ENCODE measurements at places on chromosomes 11 and 22.

GRCh38 chr11:13386567-13386966, 76.5 kb downstream of the BTBD10 start:
- no peak for DNase-seq

DNA sequence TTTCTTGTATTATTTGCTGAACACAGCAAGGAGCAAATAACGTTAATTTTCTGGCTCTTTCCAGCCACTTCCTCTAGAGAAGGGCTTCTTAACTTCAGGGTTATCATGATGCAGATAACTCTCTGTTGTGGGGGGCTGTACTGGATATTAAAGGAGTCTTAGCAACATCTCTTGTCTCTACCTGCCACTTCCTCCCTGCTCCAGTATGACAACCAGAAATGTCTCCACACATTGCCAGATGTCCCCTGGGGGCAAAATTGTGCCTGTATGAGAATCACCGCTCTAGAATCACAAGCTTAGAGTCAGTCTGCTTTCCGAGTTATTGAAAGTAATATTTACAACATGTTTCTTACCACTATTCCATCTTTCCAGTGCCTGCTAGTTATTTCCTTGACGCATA, 6.8 kb downstream of the JRKL start:
- no peak for DNase-seq

GRCh38 chr11:117419482-117420142, 92.0 kb downstream of the CEP164 start:
- DNase-seq = no peak

- DNase-seq = no peak
Observed at GRCh38 chr11:113481672-113482071, 6.5 kb upstream of the DRD2 start.

GRCh38 chr22:39543095-39543494, 10.5 kb upstream of the RPS19BP1 start:
- no peak for DNase-seq

- no peak for DNase-seq
Observed at GRCh38 chr11:130831506-130831905, 84.8 kb downstream of the SNX19 start.

DNA sequence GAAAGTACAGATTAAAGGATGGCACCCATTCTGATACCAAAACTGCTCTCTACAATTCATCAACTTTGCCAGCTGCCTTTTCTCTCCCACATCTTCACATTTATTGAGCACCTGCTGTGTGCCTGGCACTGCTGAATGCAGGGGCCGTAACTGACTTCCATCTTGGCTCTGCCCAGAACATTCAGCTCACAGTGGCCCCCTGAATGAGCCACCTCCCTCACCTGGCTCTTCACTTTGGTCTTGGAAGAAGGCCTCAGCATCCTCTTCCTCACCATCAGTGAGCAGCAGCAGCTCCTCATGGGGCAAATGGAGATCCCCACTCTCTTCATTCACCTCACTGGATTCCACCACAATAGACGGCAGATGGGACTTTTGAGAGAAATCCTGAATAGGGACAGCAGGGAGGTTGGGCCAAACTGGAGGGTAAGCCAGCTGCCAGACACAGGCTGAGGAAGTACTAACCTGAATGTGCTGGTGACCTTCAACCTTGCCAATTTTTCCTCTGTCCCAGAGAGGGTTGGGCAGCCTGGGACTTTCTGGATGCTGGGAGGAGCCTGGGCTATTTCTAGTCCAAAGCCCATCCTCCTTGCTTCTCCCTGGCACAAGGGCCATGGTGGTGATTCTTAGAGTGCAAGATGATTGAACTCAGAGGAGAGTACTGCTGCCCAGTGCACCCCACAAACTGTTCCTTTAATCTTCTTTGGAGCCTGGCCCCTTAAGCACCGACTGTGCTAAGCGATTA, 1.9 kb upstream of the UQCC3 start:
- no peak for DNase-seq

- no peak for DNase-seq
Observed at GRCh38 chr11:72394416-72394815, 39.9 kb downstream of the CLPB start.

DNA sequence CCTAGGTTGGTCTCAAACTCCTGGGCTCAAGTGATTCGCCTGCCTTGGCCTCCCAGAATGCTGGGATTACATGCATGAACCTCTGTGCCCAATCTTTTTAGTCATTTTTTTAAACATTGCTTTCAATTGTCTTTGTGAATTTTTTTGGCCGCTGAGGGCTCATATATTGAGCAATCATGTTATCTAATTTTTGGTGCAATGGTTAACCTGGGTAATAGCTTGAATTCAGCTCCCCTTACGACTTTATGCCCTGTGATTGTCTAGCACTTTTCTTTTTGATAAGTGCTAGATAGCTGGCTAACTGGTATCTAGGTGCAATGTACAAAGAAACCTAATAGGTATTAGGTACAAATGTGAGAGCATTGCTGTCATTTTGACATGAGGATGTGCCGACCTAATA, 35.3 kb upstream of the CAT start:
- no peak for DNase-seq

GRCh38 chr11:68329978-68330699, 17.7 kb downstream of the LRP5 start:
- no peak for DNase-seq

DNA sequence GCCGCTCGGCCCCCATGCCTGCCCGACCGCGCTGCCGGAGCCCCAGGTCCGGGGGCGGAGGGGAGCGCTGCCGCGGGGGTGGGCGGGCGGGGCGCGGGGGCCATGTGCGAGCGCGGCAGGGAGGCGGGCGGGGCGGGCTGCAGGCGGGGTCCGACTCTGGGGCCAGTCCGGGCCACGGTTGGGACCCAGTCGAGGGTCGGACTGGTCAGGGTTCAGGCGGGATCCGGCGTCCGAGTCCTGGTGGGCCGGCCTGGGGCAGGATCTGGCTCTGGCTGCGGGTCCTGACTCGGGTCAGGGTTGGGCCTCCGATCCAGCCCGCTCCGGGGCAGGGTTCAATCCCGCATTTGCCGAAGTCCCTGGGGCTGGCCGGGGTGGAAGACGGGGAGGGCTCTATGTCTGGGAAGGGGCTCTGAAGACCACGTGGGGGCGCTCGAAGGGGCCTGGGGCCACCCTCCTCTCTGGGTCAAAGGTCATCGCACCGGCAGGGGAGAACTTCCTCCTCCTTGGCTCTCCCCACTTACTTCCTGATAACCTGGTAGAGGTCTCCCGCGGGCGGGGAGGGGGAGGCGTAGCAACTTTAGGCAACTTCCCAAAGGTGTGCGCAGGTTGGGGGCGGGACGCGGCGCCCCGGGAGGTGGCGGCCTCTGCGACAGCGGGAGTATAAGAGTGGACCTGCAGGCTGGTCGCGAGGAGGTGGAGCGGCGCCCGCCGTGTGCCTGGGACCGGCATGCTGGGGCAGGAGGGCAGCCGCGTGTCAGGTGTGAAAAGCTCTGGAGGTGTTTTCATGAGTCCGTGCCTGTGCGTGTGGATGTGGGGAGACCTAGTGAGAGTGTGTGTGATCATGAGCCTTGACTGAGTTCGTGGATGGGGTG, 603 bp downstream of the ESRRA start:
- peak; percentile 73 for DNase-seq

DNA sequence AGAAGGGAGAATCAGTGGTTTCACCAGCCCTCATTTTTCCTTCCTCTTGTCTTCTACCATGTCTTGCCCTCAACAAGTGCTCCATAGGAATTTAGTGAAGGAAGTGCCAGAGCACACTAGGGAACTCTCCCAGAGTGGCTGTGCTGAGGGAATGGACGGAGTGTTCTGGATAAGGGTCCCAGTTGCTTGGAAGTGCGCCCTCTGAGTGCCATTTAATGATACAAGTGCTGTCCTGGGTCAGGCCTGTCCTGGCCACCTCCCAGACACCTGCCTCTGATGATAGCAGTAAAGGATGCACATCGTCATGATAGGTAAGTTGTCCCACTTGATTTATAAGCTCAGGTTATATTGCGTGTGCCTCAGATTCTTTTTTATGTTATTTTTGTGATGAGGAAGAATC, 5.1 kb downstream of the PANX1 start:
- no peak for DNase-seq

- no peak for DNase-seq
Observed at GRCh38 chr22:32494971-32495370, 20.4 kb downstream of the FBXO7 start.

GRCh38 chr11:57643802-57644201, 5.9 kb downstream of the YPEL4 start:
- DNase-seq = no peak

GRCh38 chr22:47851586-47851985, 1089.1 kb downstream of the TBC1D22A start:
- DNase-seq = no peak

GRCh38 chr11:126443120-126443519, 87.6 kb downstream of the ST3GAL4 start:
- no peak for DNase-seq
